ENCODE measurements at places on chromosomes 16 and 17.

- DNase-seq = no peak
Observed at GRCh38 chr16:58249780-58250478, 44.9 kb downstream of the PRSS54 start.

DNA sequence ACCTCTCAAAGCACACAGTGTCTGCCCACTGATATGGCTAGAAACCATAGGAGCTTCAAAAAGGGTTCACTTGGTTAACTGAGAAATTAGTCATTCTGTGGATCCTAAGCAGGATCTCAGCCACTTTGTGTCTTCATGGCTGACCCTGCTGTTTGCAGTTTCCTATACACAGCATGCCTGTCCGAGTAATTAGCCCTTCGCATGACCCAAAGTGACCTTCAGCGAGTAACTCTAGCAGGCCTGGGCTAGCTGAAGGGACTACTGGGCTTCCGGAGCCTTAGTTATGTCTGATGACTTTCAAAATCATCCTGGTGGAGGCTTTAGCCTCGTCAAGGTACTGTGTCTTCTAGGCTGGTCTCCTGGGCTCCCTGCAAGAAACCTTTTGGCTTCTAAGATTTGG is 28.9 kb upstream of the FBXW10B start:
- no peak for DNase-seq

- no peak for DNase-seq
Observed at GRCh38 chr17:6056104-6056503, 14.1 kb upstream of the WSCD1 start.

DNA sequence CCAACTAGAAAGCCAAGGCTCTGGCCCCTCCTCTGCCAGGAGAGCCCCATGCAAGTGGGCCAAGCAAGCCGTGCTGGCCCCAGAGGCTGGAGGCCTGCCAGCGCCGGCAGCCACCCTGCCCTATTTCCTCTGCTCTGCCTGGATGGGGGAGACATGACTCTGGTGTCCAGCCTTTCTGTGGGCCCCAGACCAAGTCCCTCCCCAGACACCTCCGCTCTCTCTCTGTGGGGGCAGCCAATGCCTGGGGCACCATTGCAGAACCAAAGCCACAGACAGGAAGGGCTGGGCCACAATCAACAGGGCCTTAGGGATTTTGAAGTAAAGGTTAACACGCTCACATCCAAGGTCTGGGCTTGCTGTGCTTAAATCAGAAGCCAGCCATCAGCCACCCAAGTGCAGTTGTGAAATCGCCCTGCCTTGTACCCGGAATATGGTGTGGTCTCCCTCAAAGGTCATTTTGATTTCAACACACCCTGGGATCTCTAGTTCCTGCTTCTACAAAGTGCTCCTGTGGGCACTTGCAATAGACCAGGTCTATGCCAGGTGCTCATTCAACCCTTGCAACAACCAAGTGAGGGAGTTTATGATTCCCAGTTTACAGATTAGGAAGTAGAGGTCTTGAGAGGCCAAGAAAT is 63.5 kb upstream of the TEX2 start:
- no peak for DNase-seq

DNA sequence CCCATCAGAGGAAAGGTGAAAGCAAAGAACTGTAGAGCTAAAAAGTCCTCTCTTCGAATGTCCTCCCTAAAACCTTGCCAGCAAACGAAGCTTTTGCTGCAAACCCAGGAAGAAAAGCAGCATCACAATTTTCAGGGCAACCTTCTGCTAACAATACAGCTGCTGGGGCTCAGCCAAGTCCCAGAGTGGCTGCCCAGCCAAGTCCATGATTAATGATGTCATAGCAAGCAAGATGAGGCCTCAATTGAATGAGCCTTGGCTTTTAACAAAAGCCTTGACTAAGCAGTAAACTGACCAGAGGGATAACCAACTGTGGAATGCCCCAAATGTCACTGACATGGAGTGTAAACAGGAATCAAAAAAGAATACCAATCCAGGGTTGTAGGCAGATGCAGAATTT is 342.7 kb downstream of the PMP22 start:
- no peak for DNase-seq

- no peak for DNase-seq
Observed at GRCh38 chr17:40832840-40833239, 10.4 kb upstream of the KRT10 start.

GRCh38 chr17:42403150-42403549 is 14.9 kb upstream of the STAT3 start:
- DNase-seq = no peak

DNA sequence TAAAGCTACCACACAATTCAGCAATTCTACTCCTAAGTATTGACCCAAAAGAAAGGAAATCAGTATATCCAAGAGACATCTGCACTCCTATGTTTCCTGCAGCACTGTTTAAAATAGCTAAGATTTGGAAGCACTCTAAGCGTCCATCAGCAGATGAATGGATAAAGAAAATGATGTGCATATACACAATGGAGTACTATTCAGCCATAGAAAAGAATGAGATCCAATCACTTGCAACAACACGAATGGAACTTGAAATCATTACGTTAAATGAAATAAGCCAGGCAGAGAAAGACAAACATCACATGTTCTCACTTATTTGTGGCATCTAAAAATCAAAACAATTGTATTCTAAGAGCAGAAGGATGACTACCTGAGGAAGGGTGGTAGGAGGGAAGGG is 1.5 kb downstream of the SLFN11 start:
- no peak for DNase-seq

DNA sequence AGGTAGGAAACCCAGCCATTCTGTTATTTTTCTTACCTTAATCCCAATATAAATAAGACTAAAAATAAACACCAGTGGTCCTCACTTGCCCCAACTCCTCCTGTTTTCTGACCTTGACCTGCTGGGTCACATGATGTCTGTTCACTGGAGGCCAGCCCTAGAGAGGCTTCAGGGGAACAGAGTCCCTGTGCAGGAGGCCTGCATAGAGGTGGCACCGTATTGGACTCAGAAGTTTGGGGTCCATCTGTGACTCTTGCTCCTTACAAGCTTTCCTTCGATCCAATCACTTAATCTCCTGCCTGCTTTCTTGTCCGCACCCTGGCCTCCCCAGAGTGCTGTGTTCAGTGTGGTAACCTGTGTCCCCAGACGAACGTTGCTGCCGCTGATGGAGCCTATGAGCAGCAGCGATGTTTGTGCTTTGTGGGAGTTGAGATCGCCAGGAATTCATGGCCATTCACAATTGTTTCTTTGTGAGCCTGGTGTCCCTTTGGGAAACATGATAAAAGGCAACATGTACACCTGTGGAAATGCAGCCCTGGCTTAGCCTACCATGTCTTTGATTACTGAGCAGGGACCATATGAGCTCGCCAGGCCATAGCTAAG is 4.7 kb downstream of the IGSF6 start:
- no peak for DNase-seq

- DNase-seq = no peak
Observed at GRCh38 chr17:14228903-14229302, 7.8 kb downstream of the CDRT15 start.

- no peak for DNase-seq
Observed at GRCh38 chr17:79732804-79733691, 2.3 kb downstream of the ENPP7 start.

GRCh38 chr17:2212400-2212981 is 91.1 kb downstream of the SMG6 start:
- no peak for DNase-seq

- no peak for DNase-seq
Observed at GRCh38 chr16:1903845-1904840, 14.1 kb downstream of the HS3ST6 start.

DNA sequence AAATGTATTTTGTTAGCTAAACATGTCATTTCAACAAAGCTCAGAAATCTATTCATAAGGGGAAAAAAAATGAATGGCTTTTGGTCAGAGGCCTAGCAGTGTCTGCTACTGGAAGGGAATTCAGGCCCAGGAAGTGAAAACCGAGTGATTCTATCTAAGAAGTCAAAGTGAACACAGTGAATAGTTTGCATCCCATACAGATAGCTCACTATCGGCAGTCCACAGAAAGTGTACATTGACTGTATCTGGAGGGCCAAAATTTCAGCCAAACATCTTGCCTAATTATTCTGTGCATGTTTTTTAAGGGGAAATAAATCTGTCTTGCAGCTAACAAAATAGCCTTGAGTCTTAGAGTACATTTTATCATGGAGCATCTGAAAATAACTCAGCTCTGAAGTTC is 214.4 kb upstream of the CACNG5 start:
- no peak for DNase-seq

- no peak for DNase-seq
Observed at GRCh38 chr16:12159028-12159427, 182.5 kb downstream of the SNX29 start.

GRCh38 chr17:73172252-73172651 is 7.4 kb downstream of the SSTR2 start:
- DNase-seq = no peak

GRCh38 chr17:78107976-78108725 is 20.4 kb downstream of the TMC6 start:
- no peak for DNase-seq

GRCh38 chr17:49707246-49707607 is 537 bp downstream of the SLC35B1 start:
- DNase-seq = no peak

GRCh38 chr17:902463-902862 is 77.1 kb downstream of the NXN start:
- DNase-seq = no peak

GRCh38 chr17:39714234-39714633 is 14.4 kb downstream of the ERBB2 start:
- DNase-seq = no peak

DNA sequence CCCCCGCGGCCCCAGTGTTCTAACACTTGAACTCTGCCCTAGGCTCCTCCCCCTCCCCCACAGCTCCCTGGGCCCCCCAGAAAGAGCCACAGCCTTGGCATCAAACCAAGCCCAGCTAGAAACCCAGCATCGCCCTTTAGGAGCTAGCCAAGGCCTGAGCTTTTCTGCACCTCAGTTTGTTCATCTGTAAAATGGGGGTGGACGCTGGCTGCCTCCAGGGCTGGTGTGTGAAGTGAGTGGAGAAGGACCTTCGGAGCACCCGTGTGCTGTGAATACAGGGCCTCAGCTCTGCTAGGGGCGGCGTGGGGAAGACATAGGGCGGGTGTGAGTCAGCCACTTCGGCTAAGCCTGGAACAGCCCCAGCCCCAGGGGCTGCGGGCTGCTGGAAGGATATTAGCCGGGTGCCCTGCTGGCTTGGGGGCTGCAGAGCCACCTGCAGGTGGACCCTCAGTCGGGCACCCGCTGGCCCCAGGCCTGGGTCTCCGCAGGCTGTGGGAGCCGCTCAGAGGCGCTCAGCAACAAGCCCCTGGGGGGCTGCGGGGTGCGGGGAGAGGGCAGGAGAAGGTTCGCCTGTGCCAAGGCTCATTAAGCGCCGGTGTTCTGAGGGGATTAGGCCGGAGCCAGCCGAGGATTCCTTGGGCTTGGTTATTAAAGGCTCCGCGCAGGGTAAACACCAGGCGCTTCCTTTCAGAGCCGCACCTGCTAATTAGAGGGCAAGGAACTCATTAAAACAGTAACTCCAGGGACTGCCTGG is 217.0 kb upstream of the CIBAR2 start:
- no peak for DNase-seq

DNA sequence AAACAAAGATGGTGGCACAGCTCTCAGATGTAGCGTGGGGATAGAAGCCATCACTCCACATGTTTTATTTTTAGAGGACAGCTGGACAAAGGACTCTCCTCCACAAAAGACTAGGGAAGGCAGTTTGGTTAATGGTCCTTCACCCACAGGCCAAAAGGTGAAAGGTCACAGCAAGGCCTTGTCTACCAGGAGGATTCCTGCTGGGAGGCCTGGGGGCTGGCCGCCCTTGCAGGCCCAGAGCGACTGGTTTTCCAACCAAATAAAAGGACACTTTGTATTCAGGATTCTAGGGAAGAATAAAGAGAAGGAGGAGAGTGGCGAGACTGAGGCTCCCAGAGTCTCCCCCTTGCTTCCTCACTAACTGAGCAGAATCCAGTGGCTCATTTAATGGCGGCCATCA is 94.3 kb downstream of the AXIN2 start:
- DNase-seq = no peak

GRCh38 chr17:82237746-82238471 is 9.1 kb downstream of the SLC16A3 start:
- no peak for DNase-seq

DNA sequence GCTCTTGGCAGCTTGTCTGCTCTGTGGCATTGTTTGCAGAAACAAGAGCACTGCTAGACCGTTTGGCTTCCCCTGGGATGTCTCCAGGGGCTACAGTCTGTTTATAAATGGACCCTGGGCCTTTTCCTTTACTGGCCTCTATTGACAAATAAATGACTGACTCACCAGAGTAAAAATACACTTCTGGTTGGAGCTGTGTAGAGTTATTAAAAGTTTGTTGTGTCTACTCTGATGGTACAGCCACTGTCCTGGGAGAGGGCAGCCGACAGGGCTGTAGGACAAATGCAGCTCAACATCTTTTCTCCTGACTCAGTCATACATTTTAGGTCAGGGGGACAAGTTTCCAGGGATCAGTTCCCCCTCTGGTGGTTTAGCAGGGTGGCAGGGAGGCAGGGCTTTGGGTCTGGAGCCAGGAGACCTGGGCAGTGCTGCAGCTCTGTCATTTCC is 30.0 kb downstream of the FOXL1 start:
- no peak for DNase-seq

DNA sequence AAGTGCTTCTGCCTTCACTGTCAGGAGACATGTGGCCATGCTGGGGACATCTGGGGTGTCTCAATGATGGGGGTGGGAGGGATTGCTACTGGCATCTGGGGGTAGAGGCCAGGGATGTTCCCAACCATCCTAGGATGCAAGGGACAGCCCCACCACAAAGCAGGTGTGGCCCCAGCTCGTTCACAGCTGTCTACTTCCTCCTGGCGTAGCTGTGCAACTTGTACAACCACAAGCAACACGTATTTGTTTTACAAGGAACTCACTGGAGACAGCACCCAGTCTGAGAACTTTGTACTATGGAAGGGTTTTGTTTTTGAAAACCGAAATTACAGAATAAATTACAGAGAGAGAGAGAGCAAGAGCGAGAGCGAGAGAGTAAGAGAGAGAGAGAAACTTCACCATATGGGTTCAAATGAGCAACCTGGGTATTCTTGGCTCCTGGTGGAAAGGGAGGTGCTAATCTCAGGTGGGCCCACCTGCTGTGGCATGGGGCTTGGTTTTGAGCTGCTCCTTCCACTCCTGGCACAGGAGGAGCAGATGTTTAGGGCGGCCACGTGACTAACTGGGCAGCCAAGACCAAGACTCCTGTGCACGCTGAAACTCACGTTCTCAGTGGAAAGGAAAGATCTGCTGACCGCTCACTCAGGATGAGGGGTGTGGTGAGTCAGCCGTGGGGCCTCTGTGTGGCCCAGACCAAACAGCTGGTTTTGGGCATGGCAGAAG is 17.5 kb upstream of the TNFRSF13B start:
- DNase-seq = no peak

- no peak for DNase-seq
Observed at GRCh38 chr17:35692512-35693210, 38.8 kb upstream of the RASL10B start.

DNA sequence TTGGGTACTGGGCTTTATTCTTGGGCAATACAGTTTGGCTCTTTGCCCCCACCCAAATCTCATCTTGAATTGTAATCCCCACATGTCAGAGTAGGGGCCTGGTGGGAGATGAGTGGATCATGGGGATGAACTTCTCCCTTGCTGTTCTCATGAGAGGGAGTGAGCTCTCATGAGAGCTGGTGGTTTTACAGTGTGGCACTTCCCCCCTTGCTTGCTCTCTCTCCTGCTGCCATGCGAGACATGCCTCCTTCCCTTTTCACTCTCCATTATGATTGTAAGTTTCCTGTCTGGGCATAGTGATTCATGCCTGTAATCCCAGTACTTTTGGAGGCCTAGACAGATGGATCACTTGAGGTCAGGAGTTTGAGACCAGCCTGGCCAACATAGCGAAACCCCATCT is 18.1 kb upstream of the CNEP1R1 start:
- no peak for DNase-seq
